Activated T-cell treated with anti-CD3 and anti-CD28 coated beads, Interleukin-2, amount 50 U/mL, for 24 hours (primary cell): ENCODE measurements at places on chromosomes 7 and 10.

GRCh38 chr10:21972584-21972983 is 30.9 kb downstream of the DNAJC1 start:
- peaks cover 30% of the 10 kb centered on the region for H3K4me1 ChIP-seq
- H3K4me3 ChIP-seq: no peak overlapping the region
- DNase-seq: no peak
- H3K27me3 ChIP-seq: no peaks in the 10 kb centered on the region
- H3K36me3 ChIP-seq: no peaks in the 10 kb centered on the region

GRCh38 chr7:10789170-10789569 is 184.5 kb upstream of the PHF14 start:
- DNase-seq: no peak
- H3K36me3 ChIP-seq: no peaks in the 10 kb centered on the region
- H3K4me3 ChIP-seq: no peak overlapping the region
- no peaks in the 10 kb centered on the region for H3K4me1 ChIP-seq

DNA sequence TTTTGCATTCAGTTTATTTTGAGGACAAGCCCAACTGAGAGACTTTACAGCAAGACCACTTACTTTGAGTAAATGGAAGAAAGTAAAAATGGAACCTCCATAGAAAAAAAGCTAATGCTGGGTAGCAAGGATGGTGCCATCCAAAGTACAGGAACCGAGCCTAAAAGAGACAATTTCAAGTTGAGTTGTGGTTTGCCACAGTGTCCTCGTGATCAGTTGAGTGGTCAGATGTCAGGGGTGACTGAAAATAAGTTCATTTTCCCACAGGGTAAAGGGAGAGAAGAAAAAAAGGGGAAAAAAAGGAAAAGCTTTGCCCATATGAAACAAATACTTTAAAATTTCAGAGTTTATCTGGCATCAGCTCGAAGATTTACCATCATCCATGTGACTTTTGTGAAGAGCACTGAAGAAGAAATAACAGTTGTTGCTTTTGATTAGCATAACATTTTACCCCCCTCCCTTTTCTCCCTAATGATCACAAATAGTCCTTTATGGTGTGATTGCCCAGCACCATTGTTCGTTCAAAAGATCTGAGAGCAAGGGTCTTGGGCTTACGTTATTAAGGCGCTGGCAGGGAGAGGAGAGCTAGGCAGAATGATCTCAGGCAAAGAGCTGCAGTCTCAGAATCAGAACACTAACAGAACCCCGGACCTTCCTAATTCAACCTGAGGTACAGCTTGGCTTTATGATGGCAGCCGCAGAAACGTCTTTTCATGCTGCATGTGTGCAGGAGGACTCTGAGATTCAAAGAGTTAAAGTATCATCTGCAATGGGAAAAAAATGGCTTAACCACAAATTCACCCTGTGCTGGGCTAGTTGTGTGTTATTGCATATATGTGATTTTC is 338.1 kb downstream of the RNLS start:
- H3K4me3 ChIP-seq: no peak overlapping the region
- H3K27ac ChIP-seq: no peak overlapping the region
- no peaks in the 10 kb centered on the region for H3K27me3 ChIP-seq
- DNase-seq: no peak

DNA sequence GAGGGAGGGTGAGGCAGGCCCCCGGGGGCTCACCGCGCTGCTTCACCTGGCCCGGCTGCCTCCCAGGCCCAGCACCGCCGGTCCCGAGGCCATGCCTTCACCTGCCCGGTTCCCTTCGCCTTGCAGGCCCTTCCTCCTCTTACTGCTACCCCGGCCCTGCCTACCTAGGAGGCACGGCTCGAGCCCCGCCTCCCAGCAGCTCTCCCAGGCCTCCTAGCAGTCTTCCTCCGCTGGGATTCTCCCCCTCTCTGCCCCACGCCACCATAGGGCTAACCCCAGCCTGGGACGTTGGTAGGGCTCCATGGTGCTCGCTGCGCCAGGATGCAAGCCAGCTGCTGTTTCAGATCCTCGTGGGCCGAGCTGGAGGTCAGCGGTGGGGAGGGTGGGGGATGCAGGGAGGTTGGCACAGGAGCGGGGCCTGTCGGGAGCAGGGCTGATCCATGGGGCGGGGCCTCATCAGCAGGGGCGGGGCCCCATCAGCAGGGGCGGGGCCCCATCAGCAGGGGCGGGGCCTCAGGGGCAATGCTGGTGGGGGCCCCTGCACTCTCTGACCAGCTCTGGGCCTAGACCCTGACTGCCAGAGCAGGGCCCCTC is 63.3 kb downstream of the RASGEF1A start:
- peaks cover 6% of the 10 kb centered on the region for H3K4me1 ChIP-seq
- no peaks in the 10 kb centered on the region for H3K36me3 ChIP-seq
- no peaks in the 10 kb centered on the region for H3K27me3 ChIP-seq
- no peak overlapping the region for H3K27ac ChIP-seq
- DNase-seq: peak; percentile 55
- H3K4me3 ChIP-seq: no peak overlapping the region

DNA sequence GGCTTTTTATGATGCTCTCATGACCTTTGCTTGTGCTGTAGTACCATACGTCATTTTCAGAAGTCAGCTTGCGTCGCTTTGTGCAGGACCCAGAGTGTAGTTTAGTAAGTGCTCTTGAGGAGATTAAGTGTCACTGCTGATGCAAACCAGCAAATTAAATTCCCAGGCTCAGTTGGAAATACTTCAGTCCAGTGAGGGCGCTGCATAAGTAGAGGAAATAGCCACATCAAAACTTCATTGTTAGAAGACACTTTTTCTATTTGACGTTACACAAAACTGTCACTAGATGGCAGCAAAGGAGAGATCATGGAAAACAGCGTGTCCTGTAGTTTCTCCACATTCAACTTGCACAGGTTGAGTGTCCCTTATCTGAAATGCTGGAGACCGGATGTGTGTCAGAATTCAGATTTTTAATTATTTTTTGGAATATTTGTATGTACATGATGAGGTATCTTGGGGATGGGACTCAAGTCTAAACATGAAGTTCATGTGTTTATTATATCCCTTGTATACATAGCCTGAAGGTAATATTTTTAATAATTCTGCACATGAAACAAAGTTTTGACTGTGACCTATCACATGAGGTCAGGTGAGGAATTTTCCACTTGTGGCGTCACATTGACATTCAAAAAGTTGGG is 7.9 kb downstream of the ZNF22 start:
- DNase-seq: no peak
- H3K4me1 ChIP-seq: peaks cover 5% of the 10 kb centered on the region
- no peak overlapping the region for H3K27ac ChIP-seq
- no peak overlapping the region for H3K4me3 ChIP-seq
- peaks cover 25% of the 10 kb centered on the region for H3K36me3 ChIP-seq
